ENCODE measurements at places on chromosomes 6 and 20.

DNA sequence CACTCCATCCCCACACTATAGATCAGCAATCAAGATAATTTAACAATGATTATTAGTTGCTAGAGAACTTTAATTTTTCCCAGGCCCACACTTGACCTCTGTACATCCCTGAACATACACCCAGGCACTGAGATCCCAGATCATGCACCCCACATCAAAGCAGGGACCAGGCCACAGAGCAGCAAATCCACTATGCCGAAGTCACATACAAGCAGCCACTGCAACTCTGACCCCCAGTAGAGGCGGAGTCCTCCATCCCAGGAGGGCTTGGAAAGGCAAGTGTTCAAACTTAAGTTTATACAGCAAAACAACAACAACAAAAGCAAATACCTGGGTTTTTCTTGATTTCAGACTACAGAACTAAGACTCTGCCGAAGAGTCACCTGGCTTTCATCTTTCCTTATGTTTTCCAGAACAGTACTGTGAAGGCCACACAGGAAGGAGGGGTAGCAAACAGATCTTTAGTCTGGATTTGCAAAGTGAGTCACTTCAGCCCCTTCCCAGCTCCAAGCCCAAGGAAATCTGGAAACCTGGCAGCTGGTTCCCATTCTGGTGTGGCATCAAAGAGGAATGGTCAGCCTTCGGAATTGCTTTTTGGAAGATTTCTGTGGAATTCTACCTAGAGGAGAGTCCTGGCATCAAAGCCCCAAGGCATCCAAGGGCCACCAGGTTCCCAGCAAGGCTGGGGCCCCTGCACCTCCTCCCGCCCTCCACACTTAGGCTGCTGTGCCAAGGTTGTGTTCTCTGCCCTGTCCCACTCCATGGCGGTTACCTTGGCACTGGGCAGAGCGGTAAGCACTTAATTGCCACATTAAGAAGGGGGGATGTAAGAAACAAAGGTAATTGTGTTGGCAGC, 7.3 kb downstream of the JAG1 start:
- no peak for DNase-seq

DNA sequence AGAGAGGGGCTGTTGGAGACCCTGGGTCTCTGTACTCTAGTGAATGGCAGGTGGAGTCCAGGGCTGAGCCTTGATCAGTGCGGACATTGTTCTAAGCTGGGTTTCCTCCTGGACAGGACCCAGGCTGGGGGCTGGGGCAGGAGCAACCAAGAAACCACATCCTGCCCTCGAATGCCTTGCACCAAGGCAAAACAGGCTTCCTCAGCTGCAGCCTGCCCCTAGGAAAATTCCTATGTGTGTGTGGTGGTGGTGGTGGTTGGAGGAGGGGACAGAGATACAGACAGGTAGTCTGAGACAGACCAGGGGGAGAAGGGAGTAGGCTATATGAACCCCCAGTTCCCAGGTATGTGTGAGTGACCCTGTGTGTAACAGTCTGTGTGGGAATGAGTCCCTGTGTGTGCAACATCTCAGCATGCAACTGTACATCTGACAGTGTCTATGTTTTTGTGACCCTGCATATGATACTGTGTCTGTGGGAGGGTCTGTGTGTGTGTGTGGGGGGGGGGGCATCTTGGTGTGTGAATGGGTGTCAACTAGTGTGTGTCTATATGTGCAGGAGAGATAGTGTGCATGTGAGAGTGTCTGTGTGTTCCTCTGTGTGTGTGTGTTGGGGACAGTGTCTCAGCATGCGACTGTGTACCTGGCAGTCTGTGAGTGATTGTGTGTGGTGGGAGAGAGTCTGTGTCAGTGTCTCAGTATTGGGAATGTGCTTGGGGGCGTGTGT, 3.0 kb downstream of the GLP1R start:
- no peak for DNase-seq

DNA sequence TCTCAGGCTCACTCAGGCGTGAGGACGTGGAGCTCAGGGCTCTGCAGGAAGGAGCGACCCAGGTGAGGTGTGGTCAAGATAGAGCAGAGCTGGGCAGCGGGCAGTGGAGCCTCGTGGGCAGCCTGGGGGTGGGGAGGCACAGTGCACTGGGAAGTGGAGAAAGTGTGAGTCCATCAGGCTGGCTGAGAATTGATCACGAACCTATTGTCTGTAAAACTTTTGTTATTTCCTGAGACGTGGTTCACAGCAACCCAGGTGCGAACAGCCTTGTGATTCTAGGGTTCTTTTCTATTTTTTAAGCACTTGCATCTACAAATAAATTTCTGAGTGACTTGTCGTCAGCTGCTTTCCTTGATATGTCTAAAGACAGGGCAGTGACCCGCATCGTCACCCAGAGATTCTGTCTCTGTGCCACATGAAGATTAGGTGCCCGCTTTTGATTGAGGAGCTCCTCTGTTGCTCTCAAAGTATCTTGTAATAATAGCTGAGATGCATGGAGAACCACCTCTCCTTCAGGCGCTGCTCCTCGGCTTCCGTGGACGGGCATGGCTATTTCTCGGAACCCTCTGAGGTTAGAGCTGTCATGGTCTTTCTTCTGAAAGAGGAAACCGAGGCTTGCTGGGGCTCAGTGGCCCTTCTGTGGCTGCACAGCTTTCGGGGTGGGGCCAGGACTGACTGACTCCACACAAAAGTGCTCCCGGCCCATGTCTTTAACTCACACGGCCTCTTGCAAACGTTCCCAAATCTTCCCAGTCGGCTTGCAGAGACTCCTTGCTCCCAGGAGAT, 662 bp upstream of the CCR6 start:
- DNase-seq: no peak

- DNase-seq: no peak
These were observed 110.0 kb upstream of the SLC35B3 start for GRCh38 chr6:8545336-8545735.

GRCh38 chr6:90444160-90444714, 142.6 kb downstream of the MAP3K7 start:
- DNase-seq: no peak

GRCh38 chr6:158603261-158604047, 41.1 kb downstream of the DYNLT1 start:
- DNase-seq: no peak

DNA sequence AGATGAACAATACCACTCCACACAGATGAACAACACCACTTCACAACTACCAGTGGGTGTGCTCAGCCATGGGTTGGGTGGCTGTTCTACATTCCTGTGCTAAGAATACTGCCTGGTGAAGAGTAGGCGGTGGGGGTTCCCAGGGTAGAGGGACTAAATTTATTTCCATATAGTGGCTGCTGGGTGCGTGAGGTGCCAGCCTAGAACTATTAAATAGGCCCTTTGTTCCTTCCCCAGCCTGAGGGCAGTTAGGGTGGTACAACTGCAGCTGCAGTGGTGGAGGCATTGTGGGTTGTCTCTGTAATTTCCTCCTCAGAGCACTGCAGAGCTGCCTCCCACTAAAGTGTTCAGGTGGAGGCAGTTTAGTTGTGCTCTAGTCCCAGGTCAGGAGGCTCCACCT, 618.4 kb downstream of the MMUT start:
- DNase-seq: no peak

DNA sequence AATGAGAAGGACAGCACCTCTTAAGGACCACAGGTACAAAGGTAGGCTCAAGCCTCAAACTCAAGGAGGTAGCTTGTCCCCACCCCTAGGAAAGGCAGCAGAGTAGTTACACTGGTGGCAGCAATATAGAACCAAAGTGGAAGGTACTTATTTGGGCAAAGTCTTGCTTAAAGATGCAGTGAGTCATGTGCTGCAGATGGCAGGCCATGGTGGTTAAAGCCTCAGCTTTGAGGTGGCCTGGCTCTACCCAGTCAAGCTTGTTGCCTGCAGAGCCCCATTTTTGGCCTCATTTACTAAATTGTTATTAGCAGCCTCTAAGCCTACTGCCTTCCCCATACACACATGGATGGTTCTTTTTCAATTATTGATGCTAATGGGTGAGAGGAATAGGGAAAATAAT, 146.0 kb downstream of the ELOVL4 start:
- DNase-seq: no peak

GRCh38 chr6:154428897-154429296, 72.3 kb upstream of the IPCEF1 start:
- no peak for DNase-seq

GRCh38 chr6:168015482-168016175, 18.2 kb downstream of the KIF25 start:
- DNase-seq: no peak

DNA sequence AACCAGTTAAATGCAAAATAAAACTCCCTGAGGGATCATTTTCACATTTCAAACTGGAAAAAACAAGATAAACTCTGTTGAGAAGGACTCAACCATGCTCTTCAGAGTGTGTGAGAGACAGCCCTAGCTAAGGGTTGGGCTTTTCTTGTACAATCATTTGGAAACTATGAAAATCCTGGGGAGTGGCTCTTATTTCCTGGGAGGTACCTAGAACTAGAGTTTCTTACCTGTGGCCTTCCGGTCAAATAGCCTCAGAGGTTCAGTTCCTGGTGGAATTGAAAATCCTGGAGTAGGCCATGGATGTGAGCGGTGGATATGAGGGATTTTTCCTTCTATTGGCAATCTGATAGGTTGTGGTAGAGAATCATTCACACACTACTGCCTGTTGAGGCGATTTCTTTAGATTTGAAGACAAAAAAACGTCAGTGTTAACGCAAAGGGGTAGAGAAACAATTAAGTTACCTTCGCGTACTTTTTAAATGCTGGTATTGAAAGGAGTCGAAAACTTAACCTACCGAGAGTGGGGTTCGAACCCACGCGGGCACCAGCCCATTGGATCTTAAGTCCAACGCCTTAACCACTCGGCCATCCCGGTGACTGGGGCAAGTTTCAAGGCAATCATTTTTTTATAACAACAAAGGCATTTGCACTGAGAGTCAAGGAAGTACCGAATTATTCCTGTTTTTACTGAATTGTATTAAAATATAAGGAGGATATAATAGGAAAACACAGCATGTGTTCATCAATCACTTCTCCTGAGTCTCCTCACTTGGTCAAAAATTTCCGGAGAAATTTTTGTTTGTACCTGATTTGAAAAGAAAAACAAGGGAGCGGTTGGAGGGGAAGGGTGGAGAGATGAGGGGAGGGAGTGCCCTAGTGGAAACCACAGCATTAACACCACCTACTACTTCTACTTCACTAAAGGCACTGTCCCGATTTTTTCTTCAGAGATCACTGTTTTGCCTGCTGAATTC, 191.3 kb downstream of the OR2B2 start:
- no peak for DNase-seq

- DNase-seq: no peak
These were observed 22.9 kb downstream of the CNBD2 start for GRCh38 chr20:35991142-35991771.

DNA sequence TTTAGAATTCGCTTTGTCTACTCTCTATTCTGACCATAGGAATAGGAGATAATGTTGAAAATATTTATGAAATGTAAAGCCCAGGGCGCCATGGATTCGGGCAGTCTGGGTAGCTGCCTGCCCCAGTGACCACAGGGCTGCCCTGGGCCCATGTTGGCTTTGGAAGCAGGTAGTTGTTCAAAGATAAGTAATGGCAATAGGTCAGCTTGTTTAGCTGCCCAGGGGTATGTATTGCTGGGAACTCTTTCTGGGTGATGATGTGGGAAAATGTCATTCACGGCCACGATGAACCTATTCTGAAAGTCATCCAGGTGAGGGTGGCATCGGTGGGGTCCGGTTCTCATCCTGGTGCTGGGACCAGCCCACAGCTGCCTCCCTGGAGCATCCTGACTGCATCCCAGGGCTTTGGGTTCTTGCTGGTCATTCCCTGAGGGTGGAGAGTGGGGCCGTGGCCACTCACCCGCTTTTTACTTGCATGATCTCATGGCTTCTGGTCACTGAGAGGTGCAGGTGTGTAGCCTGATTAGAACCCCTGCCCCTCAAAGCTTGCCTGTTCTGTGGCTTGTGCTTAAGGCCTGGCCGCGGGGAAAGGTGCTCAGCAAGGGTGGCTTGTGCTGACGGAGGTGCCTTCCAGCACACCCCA, 102.8 kb downstream of the ERMARD start:
- no peak for DNase-seq

DNA sequence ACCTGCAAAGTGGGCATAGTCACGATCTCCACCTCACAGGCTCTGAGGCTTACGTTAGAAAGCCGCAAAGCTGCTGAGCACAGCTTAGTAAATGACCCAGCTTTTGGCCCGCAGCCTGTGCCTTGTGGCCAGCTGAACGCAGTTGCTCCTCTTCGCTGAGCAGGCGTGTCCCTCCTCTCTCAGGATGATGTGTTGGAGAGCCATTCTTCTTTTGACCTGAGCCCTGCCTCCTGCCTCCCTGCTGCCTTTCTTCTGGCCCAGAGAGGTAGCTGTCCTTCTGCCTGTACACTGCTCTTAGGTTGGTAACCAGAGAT, 47.6 kb upstream of the MYL9 start:
- DNase-seq: peak; percentile 74

- DNase-seq: peak; percentile 44
These were observed 44.5 kb downstream of the SULF2 start for GRCh38 chr20:47740862-47741184.

- no peak for DNase-seq
These were observed 110.3 kb upstream of the TNFAIP3 start for GRCh38 chr6:137756788-137757187.

GRCh38 chr6:48713612-48714011, 602.6 kb upstream of the PTCHD4 start:
- no peak for DNase-seq

DNA sequence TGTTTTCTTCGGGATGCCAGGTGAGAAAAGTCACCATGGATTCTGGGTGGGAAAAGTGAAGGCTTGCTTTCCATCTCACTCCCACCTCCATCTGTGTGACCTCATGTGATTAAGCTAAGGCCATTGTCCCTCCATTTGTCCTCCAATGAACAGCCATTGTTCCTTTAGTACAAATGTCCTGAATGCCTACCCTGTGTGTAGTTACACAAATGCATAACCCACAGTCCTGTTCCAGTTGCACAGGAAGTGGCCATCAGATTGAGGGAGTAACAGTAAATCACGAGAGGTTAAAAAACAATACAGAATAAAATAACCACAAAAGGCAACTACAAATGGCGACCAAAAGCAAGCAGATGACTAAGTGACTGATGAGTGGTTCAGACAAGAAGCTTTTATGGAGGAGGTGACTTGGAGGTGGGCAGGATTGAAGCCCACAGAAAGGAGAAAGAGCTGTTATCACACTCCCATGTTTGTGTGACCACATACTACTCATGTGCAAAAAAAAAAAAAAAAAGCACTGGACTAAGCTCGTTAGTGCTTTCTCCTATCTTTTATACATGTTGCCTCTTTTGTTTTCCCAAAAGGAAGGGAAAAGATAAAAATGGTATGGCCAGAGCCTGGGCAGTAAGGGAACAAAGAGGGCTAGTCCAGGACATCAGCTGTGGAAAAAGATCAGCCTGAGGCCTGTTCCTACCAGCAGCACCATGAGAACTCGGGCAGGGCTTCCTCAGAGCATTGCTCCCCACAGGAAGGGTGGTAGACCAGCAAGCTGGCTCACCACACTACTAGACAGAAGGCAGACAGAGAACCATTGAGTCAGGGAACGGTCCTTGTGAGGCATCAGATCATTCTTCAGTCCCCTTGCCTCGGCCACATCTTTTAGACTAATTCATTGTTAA, 111.0 kb downstream of the TFAP2A start:
- no peak for DNase-seq

DNA sequence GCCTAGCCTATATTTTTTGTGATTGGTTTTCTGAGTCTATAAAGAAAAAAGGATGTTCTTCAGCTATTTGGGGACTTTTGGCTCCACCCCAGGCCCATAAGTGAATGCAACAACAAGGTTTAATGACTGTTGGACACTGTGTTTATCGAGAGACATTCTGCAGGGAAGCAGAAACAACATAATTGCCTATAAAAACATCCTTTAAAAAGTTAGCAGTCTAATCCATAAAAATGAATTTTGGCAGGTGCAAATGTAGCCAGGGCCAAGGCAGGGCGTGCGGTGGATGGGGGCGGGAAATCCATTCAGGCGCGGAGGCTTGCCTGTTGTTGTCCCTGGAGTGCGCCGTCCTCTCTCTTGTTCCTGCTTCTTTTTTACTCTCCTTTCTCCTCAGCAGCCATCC, 99.3 kb downstream of the PAX1 start:
- DNase-seq: no peak
